ENCODE measurements at places on chromosomes 6 and 20.

GRCh38 chr6:148500402-148500801 lies 157.8 kb downstream of the SASH1 start:
- no peak for DNase-seq

DNA sequence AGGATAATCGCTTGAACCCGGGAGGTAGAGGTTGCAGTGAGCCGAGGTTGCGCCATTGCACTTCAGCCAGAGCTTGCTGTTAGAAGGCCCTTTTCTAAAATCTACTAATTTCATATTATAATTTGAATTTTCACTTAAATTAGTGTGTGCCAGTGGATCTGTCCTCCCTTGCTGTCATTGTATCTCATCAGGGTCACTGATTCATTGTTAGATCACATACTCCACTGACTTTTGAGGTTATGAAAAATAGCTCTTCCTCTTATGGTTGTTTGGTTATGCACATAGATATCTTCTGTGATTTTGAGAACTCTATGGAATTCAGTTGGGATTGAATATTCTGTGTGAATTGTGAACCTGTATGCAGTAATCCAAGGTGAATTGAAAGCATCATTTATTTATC lies 53.1 kb upstream of the TULP4 start:
- DNase-seq = no peak

GRCh38 chr20:59729506-59729905 lies 125.2 kb downstream of the PHACTR3 start:
- no peak for DNase-seq

GRCh38 chr6:38579010-38579628 lies 60.6 kb downstream of the BTBD9 start:
- no peak for DNase-seq

DNA sequence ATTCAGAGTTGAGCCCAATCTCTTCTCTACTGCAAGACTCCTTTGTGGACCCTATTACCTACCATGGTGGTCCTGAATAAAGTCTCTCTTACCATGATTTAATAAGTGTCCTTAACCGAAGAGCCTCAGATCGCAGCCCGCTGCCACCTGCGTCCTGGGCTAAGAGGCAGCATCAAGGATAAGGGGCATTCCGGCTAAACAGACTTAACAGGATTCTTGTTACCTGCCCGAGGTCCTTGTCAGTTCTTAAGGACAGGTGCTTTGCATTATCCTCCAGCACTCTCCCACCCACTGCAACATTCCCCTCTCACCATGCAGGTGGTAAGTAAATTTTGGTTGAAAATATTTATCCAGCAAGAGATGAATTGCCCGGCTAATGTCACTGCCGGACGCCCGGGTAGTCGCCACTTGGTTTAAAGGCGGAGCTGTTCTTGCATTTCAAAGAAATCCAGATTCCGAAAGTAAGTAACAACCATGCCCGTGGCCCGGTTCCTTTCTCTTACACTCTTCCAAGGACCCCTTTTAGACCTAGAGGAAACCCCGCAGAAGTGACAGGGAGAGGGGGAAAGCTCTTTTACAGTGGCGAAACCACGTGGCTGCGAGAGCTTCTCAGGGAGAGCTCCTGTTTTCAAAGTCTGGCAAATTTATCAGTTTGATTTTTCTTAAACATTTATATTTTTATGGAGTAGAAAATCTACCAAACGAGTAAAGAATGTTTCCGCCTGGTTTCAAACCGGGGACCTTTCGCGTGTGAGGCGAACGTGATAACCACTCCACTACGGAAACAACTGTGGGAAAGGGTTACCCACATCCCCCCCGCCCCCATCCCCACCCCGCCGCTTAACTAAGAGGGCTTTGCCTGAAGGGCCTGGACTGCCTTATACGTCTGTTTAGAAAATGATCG lies 41.9 kb upstream of the PRSS16 start:
- DNase-seq = peak; percentile 20
